ENCODE measurements at places on chromosomes 4 and X.

GRCh38 chr4:126906466-126906865, 726.3 kb upstream of the INTU start:
- no peak for DNase-seq

- peak; percentile 2 for DNase-seq
Observed at GRCh38 chrX:35842674-35843073, 44.5 kb downstream of the MAGEB16 start.

DNA sequence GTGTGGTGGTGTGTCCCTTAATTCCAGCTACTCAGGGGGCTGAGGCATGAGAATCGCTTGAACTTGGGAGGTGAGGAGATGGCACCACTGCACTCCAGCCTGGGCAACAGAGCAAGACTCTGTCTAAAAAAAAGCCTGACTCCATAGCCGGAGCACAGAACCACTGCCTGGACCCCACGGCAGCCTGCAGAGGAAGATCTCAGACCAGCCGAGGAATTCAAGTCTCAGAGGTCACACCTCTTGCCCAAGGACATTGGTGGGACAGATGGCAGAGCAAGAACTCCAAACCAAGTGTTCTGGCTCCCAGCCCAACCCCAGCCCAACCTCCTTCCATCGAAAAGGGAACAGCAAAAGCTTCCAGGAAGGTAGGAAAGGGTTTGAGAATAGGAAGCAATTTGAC, 70.8 kb downstream of the SMIM20 start:
- no peak for DNase-seq

GRCh38 chrX:97267396-97268181, 383.9 kb downstream of the RPA4 start:
- DNase-seq: no peak

GRCh38 chr4:59612235-59612634, 1587.9 kb upstream of the ADGRL3 start:
- no peak for DNase-seq

- DNase-seq: peak; percentile 10
Observed at GRCh38 chr4:78543424-78544125, 8.0 kb upstream of the ANXA3 start.

DNA sequence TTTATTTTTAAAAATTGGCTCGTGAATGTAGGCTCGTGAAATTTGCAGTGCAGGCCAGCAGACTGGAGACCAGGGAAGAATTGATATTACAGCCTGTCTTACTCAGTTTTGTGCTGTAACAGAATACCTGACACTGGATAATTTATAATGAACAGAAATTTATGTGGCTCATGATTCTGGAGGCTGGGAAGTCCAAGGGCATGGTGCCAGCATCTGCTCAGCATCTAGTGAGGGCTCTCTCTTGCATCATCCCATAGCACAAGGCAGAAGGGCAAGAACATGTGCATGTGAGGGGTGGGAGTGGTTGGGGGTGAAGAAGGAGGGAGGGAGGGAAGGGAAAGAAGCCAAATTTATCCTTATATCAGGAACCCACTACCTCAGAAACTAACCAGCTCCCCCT, 13.7 kb upstream of the CLTRN start:
- no peak for DNase-seq

GRCh38 chrX:147962476-147962875, 18.7 kb upstream of the FMR1NB start:
- DNase-seq: no peak

- no peak for DNase-seq
Observed at GRCh38 chr4:40206426-40206825, 9.6 kb downstream of the RHOH start.

GRCh38 chrX:23726191-23726590, 16.9 kb downstream of the ACOT9 start:
- DNase-seq: no peak

DNA sequence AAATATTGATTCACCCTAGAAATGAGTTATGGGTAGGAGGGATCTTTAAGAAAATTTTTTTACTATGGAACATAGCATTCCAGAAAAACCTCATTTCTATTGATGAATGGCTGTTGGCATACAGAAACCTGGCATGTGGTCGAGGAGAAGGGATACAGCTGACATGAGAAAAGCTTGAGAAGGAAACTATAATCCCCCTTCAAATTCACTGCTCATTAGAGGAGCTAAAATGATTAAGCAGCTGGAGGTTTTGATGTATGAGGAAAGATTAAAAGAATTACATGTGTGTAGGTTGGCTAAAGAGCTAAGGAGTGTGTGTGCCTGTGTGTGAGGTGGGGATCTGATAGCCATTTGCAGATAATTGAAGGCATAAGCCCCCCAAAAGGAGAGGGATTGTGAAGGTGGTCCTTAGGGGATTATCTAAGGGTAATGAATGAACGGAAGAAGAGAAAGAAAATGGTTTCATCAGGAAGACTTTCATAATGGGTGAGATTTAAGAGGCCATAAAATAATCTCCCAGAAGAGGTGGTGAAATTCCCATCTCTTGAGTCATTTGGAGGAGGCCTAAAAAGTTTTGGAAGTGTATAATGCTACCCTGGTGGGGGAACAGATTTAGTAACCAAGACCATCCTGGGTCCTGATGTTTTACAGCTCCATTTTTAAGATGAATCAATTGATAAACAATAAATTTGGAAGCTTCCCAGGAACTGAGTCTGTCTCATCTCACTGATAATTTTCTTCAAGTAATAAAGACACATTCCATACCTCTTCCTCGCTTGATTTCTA, 272.0 kb upstream of the HAND2 start:
- DNase-seq: no peak

DNA sequence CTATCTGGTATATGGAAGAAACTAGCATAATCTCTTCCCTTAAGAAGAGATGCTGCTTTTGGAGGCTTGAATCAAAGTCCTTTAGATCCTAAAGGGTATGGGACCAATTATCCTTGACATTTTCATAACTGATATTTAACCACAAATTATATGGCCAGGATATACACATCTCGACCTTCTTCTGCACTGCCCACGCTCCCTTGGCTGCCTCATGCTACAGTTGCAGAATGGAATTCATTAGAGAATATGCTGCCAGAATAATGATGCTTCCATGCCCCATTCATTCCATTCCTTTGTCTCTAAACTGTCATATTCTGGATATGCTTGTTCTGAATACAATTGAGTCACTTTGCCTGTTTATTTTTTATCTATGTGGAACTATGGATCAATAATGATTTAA, 157.1 kb upstream of the PACRGL start:
- no peak for DNase-seq

GRCh38 chr4:81130569-81130968, 84.5 kb downstream of the PRKG2 start:
- DNase-seq: peak; percentile 43

GRCh38 chr4:60657807-60658206, 542.3 kb upstream of the ADGRL3 start:
- DNase-seq: no peak

DNA sequence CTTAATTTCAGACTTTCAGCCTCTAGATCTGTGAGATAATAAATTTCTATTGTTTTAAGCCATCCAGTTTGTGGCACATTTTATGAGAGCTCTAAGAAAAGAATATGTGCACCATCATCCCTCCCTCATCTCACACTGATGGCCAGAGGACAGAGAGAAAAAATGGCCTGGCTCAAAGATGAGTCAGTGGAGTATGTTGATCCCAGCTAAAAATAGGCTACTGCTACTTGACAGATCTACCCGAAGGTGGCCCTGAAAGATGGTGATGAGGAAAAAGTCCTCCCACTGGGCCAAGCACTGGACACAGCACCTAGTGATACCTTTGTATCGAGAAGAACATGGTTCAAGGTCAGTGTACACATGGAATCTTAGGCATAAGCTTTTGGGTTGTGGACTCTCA, 38.2 kb upstream of the DCTD start:
- peak; percentile 10 for DNase-seq

- DNase-seq: no peak
Observed at GRCh38 chr4:7075962-7076695, 8.3 kb upstream of the GRPEL1 start.

- no peak for DNase-seq
Observed at GRCh38 chr4:61442936-61443335, 242.8 kb downstream of the ADGRL3 start.

GRCh38 chrX:112851806-112852205, 11.2 kb upstream of the AMOT start:
- no peak for DNase-seq

DNA sequence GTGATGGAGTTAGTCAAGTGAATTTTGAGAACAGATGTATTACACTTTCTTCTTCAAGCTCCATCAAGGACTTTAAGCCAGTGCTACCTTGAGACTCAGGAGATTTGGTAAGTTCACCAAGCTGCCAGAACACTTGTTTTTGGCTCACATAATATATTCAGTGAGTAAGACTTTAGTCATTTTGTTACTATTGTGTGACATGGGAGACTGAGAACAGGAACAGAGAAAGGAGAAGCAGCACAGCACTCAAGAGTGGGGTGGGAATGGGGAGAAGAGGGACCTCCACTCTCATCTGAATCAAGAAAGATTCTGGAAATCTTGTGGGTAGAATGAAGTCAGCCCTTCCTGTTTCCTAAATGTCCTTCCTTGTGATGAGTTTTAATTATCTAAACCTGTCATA, 87.3 kb upstream of the TET2 start:
- DNase-seq: no peak

GRCh38 chr4:156968479-156968984, 3.1 kb downstream of the PDGFC start:
- peak; percentile 71 for DNase-seq

DNA sequence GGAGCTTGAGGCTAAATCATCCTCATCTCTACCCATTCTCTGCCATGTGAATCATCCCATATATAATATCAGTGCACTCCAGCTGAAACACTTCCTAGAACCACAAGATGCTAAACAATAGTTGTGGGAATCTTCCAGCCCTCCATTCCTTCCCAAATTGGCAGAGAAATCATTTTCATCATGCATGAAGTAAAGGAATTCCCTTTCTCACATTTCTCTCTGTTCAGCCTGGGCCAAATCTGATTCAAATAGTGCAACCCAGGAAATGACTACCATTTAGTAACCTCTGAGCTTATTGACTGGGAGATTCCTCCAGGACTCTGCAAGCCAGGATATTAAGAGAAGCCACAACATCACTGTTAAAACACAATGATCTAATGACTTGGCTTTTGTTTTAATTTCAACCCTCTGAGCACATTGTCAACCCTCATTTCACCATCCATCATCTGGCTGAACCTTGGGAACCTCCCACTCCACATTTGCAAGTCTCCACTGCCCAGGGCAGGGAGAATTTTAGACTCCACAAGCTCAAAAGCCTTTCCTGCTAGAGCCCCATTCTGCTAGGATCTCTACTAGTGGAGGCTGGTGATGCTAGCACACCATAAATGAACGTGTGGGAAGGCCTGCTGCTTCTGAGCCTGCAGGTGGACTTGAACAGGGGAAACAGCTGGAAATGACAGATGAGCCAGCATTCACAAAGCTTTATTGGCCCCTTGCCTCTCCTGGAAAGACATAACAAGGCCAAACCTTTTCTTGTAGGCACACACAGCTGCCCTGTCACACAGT, 133.9 kb downstream of the TET2 start:
- no peak for DNase-seq

- no peak for DNase-seq
Observed at GRCh38 chrX:21469071-21469470, 94.9 kb downstream of the CNKSR2 start.

DNA sequence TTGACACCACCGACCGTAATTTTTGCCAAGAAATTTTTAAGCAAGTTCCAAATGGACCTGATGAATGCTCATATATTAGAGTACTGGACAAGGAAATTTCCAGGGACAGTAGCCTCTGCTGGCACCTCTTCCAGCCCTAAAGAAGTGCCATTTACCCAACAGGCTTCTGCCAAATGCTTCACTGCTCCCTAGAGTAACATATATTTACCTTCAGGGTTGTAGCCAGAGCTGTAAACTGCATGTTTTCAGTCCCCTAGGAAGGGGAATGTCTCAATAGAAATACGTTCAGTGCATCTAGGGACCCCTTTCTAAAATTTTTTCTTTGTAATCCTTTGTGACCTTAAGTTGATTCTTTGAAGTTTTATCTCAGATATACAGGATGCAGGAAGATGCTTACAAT, 143.1 kb upstream of the SMAD1 start:
- DNase-seq: no peak

GRCh38 chr4:157246964-157247363, 26.4 kb downstream of the GRIA2 start:
- no peak for DNase-seq

DNA sequence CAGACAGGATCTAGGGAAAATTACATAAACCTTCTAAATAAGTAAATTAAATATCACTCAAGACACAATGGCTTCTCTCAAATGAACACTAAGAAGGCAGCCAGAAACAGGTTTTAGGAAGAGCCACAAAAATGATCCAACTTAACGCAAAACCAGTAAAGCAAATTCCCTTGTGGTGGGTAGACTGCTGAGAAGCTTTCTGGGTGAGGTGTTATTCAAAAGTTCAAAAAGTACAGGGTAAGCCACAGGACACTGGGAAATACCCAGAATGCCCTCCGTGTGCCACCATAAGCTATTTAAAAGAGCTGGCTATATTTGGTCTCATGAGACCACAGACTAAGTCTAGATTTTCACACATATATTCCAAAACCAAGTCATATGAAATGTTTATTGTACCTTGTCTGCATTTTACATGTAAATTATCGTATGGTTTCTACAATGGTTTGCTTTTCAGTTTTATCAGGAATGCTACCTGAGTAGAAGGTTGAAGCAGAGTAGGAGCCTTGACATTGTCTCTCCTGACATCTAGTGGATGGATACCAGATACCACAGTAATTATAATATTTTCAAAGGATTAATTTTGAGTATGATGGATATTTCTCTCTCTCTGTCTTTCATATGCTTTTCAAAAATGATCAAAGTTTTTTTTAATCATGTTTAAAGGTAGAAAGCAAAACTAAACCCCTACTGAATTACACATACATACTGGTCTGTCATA, 109.3 kb upstream of the KLHL13 start:
- DNase-seq: peak; percentile 64

- DNase-seq: no peak
Observed at GRCh38 chr4:88674565-88674964, 23.1 kb downstream of the NAP1L5 start.

- no peak for DNase-seq
Observed at GRCh38 chr4:92128676-92129075, 175.1 kb upstream of the GRID2 start.

- DNase-seq: no peak
Observed at GRCh38 chrX:45697591-45697990, 496.9 kb upstream of the DIPK2B start.

- DNase-seq: peak; percentile 84
Observed at GRCh38 chr4:145936142-145936996, 2.3 kb downstream of the ZNF827 start.

DNA sequence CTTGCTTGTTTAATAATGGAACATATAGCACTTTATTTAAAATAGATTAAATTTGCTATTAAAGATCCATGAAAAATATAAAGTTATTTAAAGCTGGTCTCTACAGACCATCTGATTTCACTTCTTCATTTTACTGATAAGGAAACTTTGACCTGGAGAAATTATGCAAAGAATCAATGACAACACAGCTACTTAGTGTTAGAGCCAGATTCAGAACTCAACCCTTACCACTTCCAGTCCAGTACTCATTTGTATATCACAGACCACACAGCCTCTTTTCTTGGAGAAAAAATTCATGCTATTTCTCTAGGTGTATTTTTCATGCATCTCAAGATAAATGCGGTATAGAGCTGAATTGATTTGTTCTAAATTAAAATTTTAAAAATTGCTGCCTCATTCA, 34.0 kb downstream of the WDFY3 start:
- no peak for DNase-seq

GRCh38 chr4:2696423-2696822, 59.7 kb downstream of the TNIP2 start:
- DNase-seq: no peak

GRCh38 chrX:81348388-81348787, 146.5 kb downstream of the SH3BGRL start:
- DNase-seq: no peak

GRCh38 chrX:139892512-139892911, 40.3 kb downstream of the ATP11C start:
- no peak for DNase-seq

Measured in DMS53 (cell line).